ENCODE measurements at places on chromosomes 16 and 17.

DNA sequence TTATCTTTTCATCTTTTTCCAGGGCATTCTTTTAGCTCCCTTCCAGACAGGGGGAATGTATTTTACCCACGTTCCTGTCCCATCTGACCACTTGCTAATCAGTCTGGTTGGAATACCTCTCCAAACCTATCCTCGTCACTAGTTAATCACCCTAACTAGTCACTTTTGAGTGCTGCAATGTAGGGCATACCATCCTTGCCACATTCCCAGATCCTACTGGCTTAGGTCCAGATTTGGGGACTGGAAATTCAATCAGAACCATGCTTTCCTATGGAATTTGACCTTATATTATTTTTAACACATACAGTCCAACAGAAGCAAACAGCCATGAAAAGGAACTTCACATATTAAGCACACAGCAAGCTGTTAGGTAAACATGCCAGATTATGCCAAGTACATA, 29.7 kb downstream of the NACA2 start:
- no peak for DNase-seq

DNA sequence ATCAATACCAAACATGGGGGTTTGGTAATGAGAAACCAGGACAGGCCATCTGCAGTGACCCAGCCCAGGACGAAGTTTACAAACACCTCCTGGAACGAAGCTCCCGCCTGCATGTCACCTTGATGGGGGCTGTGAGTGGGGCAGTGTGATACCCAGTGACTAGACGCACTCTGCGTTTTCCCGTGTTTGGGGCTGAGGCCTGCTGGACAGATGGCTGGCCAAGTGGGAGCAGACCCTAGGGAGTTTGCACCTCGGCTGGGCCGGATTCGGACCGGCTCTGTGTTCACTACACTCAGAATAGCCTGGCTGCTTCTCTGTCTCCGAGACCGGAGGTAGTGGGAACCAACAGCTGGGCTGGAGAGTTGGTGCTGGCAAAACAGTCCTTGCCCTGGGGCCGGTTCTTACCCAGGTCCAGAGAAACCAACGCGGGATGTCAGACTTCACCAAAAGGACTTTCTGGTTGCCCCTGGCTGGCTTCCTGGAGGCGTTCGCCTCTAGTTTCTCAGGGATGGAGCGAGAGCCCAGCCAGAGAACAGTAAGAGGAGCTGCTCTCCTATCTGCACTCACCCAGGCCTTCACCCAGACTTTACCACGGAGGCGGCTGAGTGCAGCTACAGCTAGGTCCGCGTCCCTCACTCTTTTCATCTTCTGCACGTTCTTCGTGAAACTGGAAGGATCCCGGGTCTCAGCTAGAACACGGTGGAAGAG, 20.4 kb downstream of the CARHSP1 start:
- no peak for DNase-seq

DNA sequence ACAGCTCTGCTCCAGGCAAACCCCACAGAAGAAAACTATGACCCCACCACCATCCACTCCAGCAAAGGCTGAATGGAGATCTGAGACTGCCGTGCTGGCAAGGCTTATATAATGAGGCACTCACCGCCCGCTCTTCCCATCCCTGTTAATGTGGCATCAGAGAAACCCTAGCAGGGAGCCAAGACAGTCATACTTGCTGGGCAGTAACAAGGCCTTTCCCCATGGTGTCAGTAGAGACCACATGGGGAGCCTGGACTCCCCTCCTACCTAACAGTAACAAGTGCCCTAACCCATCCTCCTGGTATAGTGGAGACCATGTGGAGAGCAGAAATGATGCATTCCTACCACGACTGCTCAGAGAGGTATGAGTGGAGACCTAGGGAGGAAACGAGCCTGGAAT, 235.2 kb downstream of the C16orf78 start:
- DNase-seq, result no peak

DNA sequence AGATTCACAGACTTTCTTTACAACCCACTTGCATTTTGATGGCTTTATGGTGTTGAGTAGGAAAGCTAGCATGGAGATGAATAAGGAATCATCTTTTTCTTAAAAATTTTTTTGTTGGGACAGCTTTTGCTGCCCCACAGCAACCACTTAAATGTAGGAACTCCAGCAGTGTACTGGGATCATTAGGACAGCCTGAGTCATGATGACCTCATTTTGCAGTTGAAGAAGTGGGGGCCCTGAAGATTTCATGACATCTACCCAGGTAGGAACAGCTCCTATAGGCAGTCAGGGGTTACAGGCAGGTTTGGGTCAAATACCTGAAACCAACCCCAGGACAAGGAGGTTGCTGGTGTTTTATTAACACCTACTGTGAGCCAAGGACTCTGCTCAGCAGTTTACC, 2.1 kb downstream of the METTL22 start:
- DNase-seq, result no peak
